Mesothelial cell of epicardium (in vitro differentiated cells): ENCODE measurements at places on chromosomes 1 and 21. TPM values are rescaled to one million over a fixed set of nuclear protein-coding genes. Genes with fewer than 3 reads are reported as not detected.

SH2D1B gene
- not detected in 3 replicates for total RNA-seq

TSPAN1 gene
- 0.51 to 0.63 TPM (median 0.52 TPM) in 3 replicates for total RNA-seq

RIPPLY3 gene
- total RNA-seq, result 0.22 to 0.54 TPM (median 0.38 TPM) in 3 replicates

CYP4A11 gene
- total RNA-seq, result not detected in 3 replicates

GFI1 gene
- total RNA-seq, result 0.34 to 0.58 TPM (median 0.41 TPM) in 3 replicates

B3GALT2 gene
- 5.4 to 5.8 TPM (median 5.7 TPM) in 3 replicates for total RNA-seq

MANEAL gene
- 1.4 to 1.8 TPM (median 1.8 TPM) in 3 replicates for total RNA-seq

RASAL2 gene
- total RNA-seq, result 35.0 to 35.7 TPM (median 35.5 TPM) in 3 replicates
